Stimulated activated CD8-positive, alpha-beta memory T cell treated with anti-CD3 and anti-CD28 coated beads, Interleukin-7, amount 100 ng/mL, for 48 hours (primary cell): ENCODE measurements at places on chromosomes 4 and X.

- no peak for DNase-seq
Observed at GRCh38 chr4:83248486-83248885, 36.1 kb downstream of the COQ2 start.

DNA sequence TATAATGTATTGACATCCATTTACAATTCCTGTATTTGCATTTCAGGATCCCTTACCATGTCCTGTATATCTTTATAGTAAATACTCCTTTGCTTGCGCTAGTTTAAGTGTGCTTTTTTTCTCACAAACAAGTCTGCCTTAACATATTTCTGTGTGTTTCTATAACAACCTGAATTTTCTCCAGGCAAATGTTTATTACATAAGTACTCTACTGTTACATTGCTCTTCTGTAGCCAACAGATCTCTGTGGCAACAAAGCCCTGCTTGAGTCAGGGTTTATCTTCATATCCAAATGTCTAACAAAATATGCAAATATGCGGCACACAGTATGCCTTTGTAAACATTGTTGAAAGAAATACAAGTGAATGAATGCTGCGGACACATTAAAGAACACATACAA lies 625.5 kb downstream of the TLL1 start:
- DNase-seq: no peak

- no peak for DNase-seq
Observed at GRCh38 chr4:32624943-32625603, 1904.9 kb downstream of the PCDH7 start.

DNA sequence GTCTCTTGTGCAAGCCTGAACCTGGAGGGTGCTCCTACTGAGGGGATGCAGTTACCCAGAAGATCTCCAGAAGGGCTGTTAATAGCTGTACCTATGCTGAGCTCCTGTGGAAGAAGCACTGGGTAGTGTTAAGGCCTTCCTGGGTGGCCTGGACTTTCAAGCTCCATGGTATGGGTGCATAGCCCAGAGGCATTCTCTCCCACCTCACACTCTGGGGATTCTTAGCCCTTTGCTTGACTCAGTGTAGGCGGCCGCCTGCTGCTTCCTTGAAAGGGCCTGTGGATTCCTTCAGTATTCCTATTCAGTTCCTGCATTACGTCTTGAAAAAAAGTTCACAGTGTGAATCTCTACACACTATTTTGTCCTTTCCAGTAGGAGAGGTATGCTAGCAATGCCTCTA lies 235.7 kb upstream of the MAGEB16 start:
- DNase-seq: no peak

- DNase-seq: no peak
Observed at GRCh38 chr4:35151816-35152572, 1092.3 kb downstream of the ARAP2 start.

GRCh38 chrX:108224218-108224617 lies 132.6 kb downstream of the ATG4A start:
- DNase-seq: no peak

- no peak for DNase-seq
Observed at GRCh38 chrX:10103023-10103422, 53.8 kb upstream of the CLCN4 start.

DNA sequence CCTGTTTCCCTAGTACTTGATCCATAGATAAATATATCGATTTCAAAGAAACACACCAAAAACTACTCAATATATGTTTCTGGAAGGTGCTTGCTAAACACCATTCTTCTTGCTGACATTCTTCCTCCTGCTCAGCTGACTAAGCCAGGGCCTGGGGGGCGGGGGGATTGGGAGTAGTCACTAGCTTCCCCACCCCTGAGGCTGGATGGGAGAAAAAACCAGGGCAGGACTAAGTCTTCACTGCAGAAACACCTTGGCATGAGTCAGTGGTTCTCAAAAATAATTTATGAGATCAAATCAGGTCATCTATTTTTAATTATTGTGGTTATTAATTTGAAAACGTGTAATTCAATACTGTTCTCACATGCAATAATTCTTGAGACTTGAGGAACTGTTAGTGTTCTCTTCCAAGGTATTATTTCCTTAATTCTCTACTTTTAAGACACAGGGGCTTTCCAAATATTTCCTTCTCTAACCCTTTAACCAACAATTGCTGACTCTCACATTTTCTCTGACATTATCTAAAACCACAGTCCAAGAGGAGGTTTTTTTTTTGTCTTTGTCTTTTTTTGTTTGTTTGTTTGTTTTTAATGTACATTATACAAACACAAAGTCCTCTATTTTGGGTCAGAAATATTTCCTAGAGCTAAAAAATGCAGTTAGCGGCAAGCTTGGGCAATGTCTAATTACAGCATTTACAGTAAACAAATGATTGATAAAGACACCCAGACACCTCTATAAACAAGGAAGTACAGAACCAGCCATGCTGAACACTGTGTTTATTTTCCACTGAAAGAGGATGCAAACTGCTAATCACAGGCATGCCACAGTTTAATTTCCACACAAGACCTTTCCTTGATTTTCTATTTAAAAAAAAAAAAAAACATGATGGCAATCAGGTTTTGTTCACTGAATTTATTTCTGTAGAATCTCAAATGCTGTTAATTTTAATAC lies 120.3 kb upstream of the USP9X start:
- no peak for DNase-seq

DNA sequence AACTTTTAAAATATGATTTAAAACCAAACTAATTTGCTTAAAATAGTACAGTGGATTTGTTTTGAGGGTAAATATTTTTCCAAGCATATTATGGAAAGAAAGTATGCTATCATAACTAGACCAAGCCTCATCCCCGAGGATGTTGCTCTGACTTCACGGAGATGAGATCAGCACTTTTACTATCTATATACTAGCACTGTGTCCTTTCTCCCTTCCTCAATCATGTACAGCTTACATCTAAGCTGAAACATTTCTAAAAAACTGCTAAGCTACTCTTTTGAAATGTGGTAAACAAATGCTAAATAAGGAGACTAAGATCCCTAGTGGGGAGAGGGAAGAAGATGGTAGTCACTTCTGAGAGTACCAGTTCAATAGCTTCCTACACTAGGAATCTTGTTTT lies 23.8 kb downstream of the AMMECR1 start:
- DNase-seq: no peak
